ENCODE measurements at places on chromosomes 4 and X. TPM values are rescaled to one million over a fixed set of nuclear protein-coding genes. Genes with fewer than 3 reads are reported as not detected.

GRCh38 chrX:920234-920799, 289.7 kb downstream of the SHOX start:
- no peak for DNase-seq

PLAC8 gene
- total RNA-seq = 7.6 TPM

GRCh38 chr4:149715822-149716585, 99.6 kb downstream of the IQCM start:
- DNase-seq = no peak

GK2 gene
- total RNA-seq = not detected

BTC gene
- total RNA-seq = 0.95 TPM

ASB12 gene
- total RNA-seq = not detected

- DNase-seq = no peak
Measured at GRCh38 chr4:5952975-5953951, 60.4 kb upstream of the CRMP1 start.

DNA sequence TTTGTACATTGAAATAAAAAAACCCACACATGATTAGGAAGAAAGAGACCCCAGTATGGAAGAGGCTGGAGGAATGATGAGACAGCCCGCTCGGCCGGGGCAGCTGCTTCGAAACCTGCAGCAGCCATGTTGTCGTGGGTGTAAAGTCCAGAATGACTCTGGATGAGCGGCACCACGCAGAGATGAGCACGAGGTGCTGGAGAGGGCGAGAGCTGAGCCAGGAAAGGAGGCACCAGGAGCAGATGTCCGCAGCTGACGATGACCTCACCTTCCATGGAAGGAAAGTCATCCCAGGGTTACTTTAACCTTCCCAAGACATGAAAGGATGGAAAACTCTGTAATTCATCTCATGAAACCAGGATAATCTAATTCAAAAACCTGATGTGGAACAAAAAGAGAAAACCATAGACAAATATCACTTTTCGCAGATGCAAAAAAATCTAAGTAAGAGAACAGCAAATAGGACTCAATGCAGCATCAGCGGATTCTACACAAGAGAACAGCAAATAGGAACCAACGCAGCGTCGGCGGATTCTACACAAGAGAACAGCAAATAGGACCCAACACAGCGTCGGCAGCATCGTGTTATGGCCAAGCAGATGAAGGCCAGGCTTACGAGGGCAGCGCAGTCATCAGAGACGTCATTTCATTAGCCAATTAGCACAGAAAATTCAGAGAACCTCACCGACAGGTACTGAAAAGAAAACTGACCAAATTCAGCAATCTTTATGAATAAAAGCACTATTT, 25.9 kb upstream of the SPON2 start:
- DNase-seq = peak; percentile 19

- DNase-seq = no peak
Measured at GRCh38 chr4:1294891-1295290, 5.2 kb downstream of the MAEA start.

GPRASP1 gene
- total RNA-seq = 4.1 TPM

DNA sequence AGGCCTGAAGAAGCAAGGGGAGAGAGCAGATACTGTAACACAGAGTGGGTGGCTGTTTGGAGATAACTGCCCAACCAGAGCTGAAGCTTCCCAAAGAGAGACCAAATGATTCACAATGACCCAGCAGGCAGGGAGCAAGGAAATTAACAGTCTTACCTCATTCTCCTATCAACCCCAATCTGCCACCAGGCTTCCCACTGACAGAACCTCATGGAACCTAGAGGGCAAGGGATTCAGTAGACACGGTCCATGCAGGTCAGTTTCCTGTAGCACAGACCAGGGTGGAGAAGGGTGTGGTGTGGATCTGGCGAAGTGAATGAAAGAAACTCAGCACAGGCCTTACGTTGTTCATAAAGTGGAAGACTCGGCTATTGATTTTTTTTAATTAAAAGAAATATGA, 60.7 kb upstream of the ALB start:
- DNase-seq = no peak

GRCh38 chrX:1835056-1835455, 220.2 kb downstream of the ASMT start:
- no peak for DNase-seq

DNA sequence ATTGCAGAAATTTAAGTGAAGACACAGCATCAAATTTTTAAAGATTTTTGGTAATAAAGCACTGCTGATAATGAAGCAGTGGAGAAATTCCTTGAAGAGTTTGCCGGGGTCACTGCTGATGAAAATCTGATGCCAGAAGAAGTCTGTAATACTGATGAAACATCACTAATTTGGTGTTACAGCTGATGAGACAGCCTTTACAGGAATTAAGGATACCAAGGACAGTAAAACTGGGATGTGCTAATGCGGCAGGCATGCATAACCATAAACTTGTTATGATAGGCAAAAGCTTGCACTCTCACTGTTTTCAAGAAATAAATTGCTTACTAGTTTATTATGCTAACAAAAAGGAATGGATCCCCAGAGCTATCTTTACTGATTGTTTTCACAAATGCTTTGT, 52.9 kb upstream of the VEGFC start:
- no peak for DNase-seq

DNA sequence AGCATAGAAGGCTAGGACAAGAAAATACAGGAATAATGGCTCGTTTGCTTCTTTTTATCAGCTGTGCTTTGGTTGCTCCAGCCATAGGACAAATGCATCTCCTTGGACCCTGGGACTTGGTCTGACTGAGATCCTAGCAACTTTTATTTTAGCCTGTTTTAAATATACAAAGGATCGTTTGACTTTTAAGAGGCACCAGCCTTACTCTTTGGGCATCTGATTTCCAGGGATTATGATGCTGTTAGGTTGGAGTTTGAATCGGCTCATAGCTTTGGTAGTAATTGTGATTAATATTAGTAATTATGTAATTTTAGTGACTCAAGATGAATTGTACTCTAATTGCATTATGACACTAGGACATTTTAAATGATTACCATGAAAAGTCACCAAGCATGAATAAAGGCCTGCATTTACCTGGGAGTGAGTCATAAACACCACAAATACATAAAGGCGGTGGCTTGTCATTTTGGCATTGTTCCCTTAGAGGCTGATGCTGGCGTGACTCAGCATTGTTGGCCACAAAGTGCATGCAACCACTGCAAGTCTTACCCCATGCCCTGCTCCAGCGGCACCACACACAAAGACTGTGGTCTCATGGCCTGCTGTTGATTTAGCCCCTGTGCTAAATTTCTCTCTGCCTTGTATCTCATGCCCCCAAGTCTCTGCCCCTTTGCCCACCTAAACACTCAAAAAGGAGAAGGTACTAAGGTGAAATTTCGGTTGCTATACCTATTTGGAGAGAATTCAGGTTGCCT, 12.4 kb downstream of the GPAT3 start:
- peak; percentile 23 for DNase-seq

LDOC1 gene
- 6.5 TPM for total RNA-seq

DSPP gene
- total RNA-seq = not detected

MAGEA3 gene
- total RNA-seq = not detected

DNA sequence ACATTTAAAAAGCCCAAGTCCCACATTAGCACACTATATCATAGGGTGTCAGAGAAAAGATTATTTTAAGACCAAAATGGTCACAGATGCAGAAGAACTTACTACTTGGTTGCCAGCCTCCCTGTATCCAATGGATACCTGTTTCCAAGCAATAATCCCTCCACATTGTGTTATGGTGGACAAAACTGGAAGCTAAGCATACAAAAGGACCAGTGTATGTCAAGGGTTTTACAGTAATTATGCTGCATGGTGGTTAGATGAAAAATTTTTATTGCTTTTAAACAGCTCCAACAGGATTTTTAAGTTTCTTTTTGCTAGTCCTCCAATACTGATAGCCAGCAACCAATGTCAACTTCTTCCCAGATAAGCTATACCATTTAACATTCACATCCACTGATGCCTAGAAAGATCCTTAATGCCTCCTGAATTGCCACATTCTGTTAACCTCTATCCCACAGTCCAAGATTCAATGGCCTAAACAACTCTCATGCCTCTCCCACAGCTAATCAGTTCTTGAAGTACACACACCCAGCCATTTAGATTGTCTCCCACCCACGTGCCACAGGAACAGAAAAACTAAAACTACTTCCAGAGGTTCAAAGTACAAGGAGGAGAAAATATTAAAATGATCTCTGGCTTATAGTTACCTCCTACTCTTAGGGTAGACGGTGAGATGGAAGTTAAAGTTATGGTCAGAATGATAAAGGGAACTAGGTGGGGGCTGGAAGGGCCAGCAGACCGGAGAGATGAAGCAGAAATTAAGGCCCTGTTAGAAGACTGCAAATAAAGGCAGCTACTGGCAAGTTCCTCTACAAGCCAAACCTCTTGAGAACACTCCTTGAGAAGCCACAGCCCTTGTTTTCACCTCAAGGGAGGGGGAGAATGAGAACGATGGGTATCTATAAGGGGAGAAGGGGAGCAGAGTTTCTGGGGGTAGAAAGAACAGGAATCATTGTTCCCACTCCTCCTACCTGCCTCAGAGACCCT, 5.5 kb downstream of the MED14 start:
- DNase-seq = no peak

- no peak for DNase-seq
Measured at GRCh38 chrX:12245650-12246645, 107.7 kb downstream of the FRMPD4 start.

BEX2 gene
- total RNA-seq = 12.6 TPM

- no peak for DNase-seq
Measured at GRCh38 chr4:22532896-22533295, 17.0 kb upstream of the ADGRA3 start.

DNA sequence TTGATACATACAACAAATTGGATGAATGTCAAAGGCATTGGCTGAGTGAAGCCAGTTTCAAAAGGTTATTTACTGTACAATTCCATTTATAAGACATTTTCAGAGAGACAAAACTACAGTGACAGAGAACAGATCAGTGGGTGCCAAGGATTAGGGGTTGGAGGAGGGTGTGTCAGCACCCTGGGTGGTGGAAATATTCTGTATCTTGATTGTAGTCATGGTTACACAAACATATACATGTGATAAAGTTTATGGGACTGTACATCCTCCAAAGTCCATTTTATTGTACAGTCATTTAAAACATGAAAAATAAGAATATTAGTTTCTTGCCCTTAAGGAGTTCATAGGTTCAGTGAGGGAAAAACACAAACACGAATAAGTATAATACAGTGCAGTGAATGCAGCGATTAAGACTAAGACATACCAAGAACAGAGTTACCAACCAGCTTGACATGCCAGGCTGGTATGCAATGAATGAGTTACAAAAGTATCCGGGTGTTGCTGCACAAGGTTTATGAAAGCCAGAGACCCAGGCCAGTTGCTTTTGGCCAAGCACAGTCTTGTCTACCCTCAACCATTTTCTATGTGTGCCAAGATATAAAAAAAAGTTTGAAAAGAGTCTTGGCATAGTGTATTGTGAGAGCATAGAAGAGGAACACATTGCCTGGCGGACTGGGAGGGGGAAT, 123.6 kb downstream of the MSL3 start:
- no peak for DNase-seq
